ENCODE measurements at places on chromosomes 12 and 14.

- DNase-seq, result no peak
Observed at GRCh38 chr12:94590428-94590827, 59.9 kb downstream of the TMCC3 start.

- no peak for DNase-seq
Observed at GRCh38 chr14:92984896-92985295, 61.9 kb downstream of the CHGA start.

- DNase-seq, result no peak
Observed at GRCh38 chr14:95516554-95517181, at the start of gene SYNE3. Gene SYNE3 (minus strand): TSS chr14:95516650. CDS start chr14:95475821, 40,829 bp downstream.

GRCh38 chr12:80512781-80513180 lies 68.7 kb downstream of the PTPRQ start:
- DNase-seq, result no peak

DNA sequence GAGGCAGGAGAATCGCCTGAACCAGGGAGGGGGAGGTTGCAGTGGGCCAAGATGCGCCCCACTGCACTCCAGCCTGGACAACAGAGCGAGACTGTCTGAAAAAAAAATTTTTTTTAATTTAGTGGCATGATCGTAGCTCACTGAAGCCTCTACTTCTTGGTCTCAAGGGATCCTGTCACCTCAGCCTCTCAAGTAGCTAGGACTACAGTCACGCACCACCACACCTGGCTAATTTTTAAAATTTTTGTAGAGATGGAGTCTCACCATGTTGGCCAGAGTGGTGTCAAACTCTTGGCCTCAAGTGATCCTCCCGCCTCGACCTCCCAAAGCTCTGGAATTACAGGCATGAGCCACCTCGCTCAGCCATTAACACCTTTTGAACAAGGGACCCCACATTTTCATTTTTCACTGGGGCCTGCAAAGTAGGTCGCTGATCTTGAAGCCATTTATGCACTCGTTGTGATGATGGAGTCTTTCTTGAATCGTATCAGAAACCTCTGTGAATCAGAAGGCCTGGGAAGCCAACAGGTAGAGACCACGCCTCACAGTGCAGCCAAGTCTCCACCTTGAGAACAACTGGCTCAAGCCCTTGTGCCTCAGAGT lies 5.9 kb downstream of the HCAR1 start:
- DNase-seq, result no peak

DNA sequence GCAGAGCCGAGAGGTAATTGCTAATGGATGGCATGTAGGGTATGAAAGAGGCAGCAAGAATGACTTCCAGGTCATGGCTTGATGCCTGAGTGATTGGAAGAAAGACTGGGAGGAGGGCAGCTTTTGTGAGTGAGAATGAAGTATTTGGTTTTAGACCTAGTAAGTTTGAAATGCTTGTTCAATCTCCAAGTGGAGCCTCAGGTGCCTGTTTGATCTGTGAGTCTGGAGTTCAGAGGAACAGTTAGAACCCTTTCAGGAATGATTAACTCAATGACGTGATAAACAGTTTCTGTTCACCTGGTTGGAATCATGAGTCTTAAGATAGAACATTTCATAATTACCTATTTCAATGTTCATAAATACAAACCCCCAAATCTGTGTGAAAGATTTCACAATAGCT lies 10.4 kb downstream of the KCNJ8 start:
- no peak for DNase-seq

DNA sequence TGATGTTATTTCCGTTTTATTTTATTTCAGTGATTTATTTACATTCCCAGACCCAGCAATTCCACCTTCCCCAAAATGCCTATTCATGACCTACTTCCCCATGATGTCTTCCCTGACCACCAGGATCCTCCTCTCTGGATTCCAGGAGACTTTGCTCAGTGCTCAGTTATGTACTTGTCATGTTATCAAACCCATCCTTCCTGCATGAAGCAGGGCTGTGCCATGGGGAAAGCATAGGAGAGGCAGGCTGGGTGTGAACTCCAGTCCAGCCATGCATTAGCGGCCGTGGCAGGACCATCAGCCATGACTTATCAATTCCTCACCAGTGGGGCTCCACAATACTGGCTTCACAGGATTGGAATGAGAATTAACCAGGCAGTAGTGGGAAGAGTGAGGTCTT lies 57.8 kb downstream of the B4GALNT3 start:
- no peak for DNase-seq

DNA sequence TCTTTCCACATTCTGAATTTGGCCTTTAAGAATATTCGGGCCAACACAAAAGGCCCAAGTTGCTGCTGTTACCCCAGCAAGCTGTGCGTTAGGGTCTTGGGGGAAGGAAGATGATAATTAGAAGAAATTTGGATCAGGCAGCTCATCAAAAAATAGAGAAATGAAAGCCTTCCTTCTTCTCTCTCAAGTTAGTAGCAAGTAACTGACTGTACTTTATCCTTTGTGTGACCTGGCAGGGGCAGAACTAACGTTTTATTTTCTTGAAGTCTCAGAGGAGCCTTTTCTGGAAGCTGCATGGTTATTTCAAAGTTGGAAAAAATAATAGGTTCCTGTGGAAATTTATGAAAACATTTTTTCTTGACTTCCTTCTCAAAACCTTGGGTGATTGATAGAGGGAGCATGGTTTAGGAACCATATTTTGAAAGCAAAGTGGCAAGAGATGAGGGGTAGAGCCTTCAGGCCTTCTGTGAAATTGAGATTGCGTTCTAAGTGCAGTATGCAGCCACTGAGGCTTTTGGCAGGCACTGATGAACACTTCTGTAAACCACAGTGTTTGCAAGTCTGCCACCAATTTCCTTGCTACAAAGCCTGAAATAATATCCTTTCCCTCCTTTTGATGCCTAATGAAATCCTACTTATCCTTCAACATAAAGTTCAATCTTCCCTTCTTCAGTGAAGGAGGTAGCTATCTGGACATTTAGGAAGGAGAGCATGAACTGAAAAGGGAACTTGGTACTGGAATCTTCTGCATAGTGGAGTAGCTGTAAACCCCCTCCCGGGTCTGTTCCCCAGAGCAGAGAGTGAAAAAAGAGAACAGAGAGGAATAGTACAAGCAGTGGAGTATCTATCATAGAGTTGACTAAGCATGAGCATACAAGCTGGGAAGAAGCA lies 123.2 kb downstream of the FGD4 start:
- no peak for DNase-seq

GRCh38 chr14:92637228-92637627 lies 111.2 kb downstream of the LGMN start:
- no peak for DNase-seq

- no peak for DNase-seq
Observed at GRCh38 chr14:46290706-46291105, 360.9 kb downstream of the RPL10L start.

GRCh38 chr14:70999117-70999516 lies 91.9 kb downstream of the PCNX1 start:
- no peak for DNase-seq

- no peak for DNase-seq
Observed at GRCh38 chr14:79090641-79091180, 920.5 kb downstream of the NRXN3 start.

DNA sequence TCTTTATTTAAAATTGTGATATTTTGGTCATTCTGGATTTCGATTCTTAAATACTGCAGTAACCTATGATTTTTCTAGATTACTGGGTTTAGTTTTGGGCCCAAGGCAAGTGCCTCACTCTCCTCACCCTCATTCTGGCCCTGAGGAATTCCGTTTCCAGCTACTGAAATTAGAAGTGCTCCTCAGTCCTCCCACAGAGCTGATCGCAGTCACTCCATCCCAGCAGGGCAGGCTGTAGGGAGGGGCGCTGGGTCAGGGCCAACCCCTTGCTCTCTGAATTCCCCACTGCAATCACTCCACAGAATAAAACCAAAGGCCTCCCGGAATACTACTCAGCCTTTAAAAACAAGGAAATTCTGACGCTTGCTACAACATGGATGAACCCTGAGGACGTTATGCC lies 66.5 kb upstream of the DIO3 start:
- DNase-seq, result no peak

GRCh38 chr14:24535737-24536136 lies 27.7 kb upstream of the CMA1 start:
- no peak for DNase-seq

- no peak for DNase-seq
Observed at GRCh38 chr12:104490850-104491249, 34.1 kb downstream of the CHST11 start.

GRCh38 chr12:10190558-10191388 lies 11.9 kb downstream of the TMEM52B start:
- peak; percentile 21 for DNase-seq

GRCh38 chr14:42884100-42884499 lies 1277.4 kb downstream of the LRFN5 start:
- no peak for DNase-seq

GRCh38 chr12:111438481-111438880 lies 32.8 kb downstream of the SH2B3 start:
- DNase-seq, result no peak

GRCh38 chr12:13801543-13801942 lies 179.9 kb downstream of the GRIN2B start:
- DNase-seq, result no peak

All from NCI-H526 (cell line).